Umbilical cord (tissue), 2 donors: ENCODE measurements at places on chromosomes 6 and 20. TPM values are rescaled to one million over a fixed set of nuclear protein-coding genes. Genes with fewer than 3 reads are reported as not detected.

The NKAIN4 gene
- not detected for total RNA-seq

GRCh38 chr20:32839982-32840285 lies 18.8 kb upstream of the EFCAB8 start:
- DNase-seq, result no peak

DNA sequence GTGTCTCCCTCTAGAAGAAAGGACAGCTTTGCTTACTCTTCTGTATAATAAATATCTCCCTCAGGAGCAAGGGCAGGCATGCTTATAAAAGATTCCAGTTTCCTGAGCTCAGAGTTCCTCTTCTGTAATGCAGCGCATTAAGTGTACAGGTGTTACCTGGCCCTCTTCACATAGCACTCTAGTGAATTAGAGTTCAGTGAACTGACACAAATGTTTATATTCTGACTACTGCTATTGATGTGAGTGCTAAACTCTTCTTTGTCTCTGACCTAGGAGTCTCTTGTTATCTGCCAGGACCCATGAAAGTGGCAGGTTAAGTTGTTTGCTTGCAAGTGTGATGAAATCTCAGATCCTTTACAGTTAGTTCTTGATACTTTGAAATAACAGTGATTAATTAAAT lies 33.5 kb downstream of the CYB5R4 start:
- DNase-seq, result no peak

DNA sequence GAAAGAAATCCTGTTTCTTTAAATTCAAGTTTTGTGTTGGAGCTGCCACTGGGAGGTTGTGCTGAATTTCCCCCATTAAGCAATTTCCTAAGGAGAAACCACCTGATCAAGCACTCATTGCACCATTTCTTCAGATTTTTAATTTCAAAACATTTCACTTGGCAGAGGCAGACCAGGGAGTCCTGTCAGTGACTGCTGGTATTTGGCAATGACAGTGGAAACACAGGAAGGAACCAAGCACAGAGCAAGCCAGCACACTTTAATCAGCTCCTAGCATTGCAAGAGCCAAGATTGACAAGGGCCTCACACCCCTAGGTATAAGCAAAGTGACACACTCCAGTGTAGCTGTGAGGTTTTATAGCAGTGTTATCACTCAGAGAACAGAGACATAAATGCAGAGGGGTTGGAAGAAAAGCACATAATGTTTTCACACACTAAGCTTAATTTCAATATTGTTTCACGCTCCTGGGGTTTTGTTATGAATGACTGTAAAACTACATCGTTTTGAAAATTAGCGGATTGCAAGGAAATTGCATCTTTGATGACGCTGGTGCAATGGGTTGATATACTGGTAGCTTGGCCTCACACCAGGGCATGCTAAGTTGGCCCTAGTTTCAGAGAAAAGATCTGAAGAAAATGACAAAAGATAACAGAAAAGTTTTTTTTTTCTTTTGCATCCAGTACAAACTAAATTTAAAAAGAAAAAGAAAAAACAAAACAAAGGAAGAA lies 768.4 kb downstream of the TFAP2A start:
- peak; percentile 15 for DNase-seq

- no peak for DNase-seq
Observed at GRCh38 chr6:93621442-93621841, 202.1 kb upstream of the EPHA7 start.

- DNase-seq, result no peak
Observed at GRCh38 chr6:133062696-133063306, 178.4 kb upstream of the EYA4 start.

DNA sequence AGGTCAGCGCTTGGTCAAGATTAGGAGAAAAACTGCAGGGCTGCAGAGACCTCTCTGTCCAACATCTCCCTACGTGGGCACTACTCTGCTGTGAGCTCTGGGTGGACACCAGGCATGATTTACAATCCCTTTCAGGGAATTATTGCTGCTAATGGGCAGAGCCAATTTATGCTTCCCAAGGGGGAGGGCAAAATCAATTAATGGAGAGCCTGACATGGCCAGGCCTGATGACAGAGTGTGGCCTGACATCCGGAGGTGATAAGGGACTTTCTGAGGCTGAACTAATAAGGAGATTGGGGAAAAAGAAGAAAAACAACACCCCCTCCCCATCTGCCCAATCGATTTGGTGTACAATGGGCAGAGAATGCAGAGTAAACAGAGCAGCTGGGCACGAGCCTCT lies 5.0 kb upstream of the KCNK16 start:
- DNase-seq, result no peak

The PPP1R16B gene
- total RNA-seq, result 2.6 TPM

DNA sequence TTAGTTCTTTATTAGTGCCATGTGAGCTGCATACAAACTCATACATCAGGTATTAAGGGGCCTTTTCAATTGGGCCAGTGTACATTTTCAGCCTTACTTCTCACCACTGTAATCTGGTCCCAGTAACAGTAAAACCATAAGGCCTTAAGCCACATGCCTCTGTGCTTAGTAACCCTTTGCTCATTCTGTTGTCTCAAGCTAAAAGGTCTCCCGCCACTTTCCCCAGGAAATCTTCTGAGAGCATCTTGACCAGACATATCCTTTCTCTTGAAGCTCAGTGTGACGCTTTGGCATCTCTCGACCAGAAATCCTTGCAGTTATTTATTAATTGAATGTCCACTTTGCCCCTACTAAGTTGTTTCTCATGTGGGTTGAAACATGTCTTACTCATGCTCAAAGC lies 68.0 kb downstream of the CYP39A1 start:
- no peak for DNase-seq

DNA sequence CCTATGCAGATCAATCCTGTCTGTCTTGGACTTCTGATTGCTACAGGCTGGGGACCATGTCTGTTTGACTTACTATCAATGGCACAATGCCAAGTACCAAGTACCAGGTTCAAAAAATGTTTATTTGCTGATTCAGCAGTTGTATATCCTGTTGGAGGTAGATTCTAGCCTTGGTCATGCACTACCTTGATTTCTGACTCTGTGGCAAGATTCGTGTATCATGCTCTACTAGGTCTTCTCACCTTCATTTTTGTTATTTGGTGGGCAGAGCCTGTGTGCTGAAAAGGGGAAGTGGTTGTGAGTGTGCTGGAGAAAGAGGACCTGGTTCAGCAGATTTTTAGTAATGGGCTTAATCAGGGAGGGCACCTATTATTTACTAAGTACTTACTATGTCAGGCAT lies 192.4 kb upstream of the MYLIP start:
- no peak for DNase-seq

The DUSP15 gene
- total RNA-seq, result 6.0 TPM

DNA sequence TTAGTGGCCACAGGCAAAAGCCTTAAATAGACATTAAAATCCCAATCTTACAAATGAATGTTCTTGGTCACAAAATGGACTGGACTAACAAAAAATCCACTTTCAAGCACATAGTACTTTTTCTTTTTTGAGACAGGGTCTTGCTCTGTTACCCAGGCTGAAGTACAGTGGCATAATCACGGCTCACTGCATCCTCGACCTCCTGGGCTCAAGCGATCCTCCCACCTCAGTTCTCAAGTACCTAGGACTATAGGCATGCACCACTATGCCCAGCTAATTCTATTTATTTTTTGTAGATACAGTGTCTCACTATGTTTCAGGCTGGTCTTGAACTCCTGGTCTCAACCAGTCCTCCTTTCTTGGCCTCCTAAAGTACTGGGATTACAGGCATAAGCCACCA lies 59.4 kb downstream of the MAP3K5 start:
- DNase-seq, result no peak

DNA sequence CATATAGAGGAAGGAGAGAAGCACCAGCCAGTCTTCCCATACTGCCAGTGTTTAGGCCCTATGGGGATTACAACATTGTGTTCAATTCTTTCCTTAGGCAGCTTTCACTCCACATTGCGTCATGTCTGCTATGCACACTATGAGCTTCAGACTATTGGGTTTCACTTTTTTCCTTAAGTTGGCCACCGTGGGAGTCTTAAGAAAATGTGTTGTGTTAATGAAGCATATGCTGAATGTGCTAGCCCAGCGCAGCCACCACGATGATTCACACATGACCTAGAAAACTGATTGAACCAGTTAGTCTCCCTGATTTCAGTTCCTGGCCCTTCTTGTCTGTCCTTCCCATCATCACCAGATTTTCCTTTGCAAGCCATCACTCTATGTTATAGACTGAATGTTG lies 21.5 kb downstream of the TUBB2B start:
- no peak for DNase-seq

DNA sequence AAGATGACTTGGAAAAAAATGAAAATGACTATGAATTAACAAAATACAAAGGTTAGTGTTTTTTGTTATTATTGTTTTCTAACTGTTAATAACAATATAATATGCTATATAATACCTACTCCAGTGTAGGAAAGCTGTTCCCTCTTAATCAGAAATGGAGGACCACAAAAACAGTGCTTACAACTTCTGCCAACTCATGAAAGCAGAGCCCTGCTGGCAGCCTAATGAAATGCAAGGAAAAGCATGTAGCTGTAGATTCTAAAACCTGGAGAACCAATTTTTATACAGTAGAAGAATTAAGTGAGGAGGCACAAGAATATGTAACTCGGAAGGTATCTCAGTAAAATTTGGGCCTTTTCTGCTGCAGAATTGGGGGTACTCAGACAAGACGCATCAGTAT lies 29.4 kb downstream of the PHIP start:
- DNase-seq, result no peak

The NRN1 gene
- total RNA-seq, result 3.6 TPM

- no peak for DNase-seq
Observed at GRCh38 chr6:167097770-167098169, 25.1 kb upstream of the CCR6 start.

- DNase-seq, result no peak
Observed at GRCh38 chr6:10310330-10310653, 104.6 kb downstream of the TFAP2A start.

- no peak for DNase-seq
Observed at GRCh38 chr20:31680286-31681127, 42.2 kb downstream of the BCL2L1 start.

The MOXD1 gene
- 3.4 TPM for total RNA-seq

The PHF1 gene
- 17.3 TPM for total RNA-seq

DNA sequence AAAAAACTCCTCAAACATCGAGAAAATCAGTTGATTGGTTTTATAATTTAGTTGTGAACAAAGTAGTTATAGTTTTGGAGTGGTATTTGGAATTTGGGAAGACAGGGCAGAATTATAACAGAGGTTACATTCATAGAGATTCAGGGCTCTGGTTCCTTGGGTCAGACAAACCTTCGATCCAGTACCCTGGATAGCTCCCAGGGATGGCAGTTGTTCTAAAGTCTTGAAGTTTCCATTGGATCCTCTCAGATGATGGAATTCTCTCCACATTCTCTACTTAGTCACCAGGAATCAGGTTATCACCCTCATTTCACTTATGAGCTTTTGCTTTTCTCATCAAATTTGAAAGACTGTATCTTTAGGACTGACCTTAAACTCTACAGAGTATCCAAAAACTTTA lies 285.1 kb downstream of the CENPW start:
- peak; percentile 34 for DNase-seq

The PGC gene
- 0.96 TPM for total RNA-seq

DNA sequence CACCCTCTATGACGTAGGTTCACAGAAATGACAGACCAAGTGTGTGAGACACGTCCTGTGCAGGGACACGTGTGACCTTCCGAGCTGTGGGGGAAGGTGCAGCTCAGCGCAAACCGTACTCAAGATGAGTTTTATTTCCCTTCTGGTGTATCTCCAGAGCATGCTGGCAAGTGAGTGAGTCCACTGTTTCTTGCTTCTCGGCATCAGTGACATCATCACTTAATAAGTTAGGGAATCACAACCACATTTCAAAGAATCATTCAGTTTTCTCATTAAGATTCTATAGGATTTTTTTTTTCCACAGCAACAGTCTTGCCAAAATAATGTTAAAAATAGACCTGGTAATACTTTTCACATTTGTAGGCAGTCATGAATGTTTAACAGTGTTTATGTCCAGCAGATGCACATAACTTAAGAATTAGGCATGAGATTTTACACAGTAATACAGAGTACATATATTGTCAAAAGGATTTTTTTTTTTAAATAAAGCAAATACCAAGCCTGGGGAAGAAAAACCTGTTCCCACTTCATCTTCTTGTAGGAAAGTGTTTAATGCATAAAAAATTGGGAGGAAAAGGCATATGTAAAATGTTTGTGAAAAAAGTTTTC lies 417.8 kb downstream of the CDC5L start:
- DNase-seq, result peak; percentile 38

- DNase-seq, result no peak
Observed at GRCh38 chr6:110728501-110728900, 86.8 kb downstream of the CDK19 start.

DNA sequence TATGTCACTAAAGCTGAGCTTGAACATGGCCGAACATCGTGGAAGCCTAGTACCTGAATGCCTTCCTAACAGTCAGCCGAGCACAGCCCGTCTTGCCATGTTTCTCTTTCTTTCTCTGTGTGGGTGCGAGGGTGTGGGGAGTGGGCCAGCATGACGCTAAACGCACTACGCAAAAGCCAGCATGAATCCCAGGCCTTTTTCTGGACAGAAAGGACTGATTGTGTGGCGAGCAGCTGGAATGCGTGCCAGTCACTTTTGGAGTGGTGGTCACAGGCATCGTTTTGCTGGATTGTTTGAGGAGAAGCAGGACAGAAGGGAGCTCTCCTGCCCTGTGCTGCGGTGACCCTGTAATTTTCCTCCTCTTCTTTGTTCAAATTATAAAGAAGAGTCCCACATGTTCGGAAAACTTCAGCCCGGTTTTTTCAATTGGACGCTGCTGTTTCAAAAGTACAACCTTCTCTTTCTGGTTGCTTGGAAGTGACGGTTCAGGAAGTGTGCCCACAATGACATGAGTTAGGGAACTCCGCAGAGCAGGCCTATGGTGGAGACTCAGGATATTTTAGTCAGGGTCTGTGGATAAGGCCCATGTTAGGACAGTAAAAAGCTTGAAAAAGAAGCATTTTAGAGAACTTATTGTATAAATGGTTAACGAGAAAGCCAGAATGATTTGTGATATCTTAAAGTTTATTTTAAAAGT lies 54.3 kb downstream of the PDE7B start:
- no peak for DNase-seq

The AVP gene
- total RNA-seq, result not detected

The POM121L2 gene
- not detected for total RNA-seq

DNA sequence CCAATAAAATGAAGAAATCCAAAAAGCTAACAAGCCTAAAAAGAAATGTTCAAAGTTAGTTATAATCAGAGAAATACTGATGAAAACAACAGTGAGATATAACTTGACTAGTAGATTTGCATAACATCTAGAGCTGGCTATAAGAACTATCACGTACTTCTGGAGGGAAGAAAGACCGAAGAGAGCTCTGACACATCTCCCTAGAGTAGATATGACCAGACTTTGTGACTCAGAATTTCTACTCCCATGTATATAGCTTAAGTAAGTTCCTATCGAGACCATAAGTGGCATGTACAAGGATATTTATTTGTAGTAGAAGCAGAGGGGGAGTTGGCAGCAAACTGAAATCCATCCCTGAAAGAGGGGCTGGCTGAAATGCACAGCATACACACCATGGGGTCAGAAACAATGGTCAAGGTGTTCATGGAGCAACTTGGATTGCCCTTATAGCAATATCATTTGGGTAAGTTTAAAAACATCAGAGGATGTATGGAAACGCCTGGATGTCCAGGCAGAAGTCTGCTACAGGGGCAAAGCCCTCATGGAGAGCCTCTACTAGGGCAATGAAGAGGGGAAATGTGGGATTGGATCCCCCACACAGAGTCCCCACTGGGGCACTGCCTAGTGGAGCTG lies 25.6 kb upstream of the IL17A start:
- DNase-seq, result no peak

- DNase-seq, result no peak
Observed at GRCh38 chr20:32563311-32564272, 21.5 kb downstream of the NOL4L start.

The LST1 gene
- total RNA-seq, result not detected
